Activated CD4-positive, CD25-positive, alpha-beta regulatory T cell treated with anti-CD3 and anti-CD28 coated beads, Interleukin-2, amount 50 U/mL, for 24 hours (primary cell): ENCODE measurements at places on chromosomes 6 and 20.

DNA sequence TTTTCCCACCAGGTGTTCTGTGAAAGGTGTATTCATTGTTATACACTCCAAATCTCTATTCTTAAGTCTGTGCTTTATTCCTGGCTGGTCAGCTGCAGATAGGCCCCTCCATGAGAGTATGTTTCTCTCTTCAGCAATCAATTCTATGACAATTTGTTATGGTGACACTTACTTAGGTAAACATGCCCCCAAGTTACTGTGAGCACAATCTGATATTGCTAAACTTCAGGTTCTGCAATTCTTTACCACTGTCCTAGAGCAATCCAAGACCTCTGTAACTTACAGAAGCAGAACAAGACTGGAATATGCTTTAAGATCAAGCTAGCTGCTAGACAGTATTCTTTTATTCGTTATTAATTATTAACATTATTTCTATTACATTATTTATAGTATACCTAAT is 391.9 kb downstream of the FRK start:
- ATAC-seq: no peak

DNA sequence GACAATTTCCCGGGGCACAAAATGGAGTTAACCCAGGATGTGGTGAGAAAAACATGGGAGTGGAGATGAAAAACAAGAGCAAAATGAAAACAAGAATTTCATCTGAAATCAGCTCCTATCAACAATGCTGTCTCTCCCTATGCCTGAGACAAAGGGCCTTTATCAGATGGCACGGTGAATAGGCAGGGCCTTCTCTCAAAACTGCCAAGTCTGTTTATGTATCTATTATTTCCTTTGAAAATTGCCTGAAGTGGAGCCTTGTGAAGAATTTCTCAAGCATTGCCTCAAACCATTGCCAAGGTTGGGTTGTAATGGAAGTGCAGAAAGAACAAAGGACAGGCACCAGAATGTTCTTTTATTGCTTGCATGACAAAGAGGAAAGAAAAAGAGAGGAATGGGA is 74.7 kb downstream of the BTBD3 start:
- ATAC-seq: no peak

- ATAC-seq: no peak
Measured at GRCh38 chr6:154738551-154738961, 5.3 kb downstream of the SCAF8 start.

DNA sequence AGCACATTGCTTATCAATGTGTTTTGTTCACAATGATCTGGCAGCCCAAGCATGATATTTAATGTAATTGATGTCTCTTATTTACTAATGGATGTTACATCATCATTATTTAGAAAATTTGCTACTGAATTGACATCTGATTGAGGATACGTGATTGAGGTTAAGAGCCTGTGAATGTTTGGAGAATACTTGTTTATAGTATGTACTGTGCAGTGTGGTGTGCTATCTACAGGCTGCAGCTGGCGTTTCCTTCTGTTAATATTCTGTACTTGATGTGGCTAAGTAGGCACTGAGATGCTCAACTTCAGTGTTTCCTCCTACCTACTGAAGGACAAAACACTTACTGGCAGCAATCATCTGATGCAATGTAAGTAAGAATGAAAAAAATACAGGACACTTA is 709.6 kb upstream of the FLRT3 start:
- ATAC-seq: no peak

- ATAC-seq: no peak
Measured at GRCh38 chr6:54716877-54717276, 129.7 kb upstream of the FAM83B start.

DNA sequence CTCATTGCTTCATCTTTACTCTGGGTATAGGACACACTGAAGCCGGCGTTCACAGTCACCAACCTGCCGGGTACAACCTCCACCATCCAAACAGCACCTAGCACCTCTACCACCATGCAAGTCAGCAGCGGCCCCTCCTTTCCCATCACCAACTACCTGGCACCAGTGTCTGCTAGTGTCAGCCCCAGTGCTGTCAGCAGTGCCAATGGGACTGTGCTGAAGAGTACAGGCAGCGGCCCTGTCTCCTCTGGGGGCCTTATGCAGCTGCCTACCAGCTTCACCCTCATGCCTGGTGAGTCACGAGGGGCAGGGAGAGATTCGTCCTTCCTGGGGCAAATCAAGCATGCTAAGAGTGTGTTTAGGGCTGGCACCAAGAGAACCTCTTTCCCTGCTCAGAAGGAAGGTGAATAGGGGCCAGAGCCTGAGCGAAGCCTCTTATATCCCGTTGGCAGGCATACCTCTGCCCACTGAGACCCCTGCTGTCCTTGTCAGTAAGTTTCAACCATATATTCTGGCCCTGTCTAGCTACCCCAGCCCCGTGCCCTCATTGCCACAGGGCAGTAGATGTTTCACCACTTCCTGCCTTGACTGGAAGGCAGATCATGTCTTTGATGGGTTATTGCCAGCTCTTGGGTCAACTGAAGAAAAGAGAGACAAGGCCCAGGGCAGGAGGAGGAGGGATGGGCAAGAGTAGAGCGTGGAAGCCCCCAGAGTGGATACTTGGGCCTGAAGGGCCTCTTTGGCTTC is 4.8 kb downstream of the SRF start:
- no peak for ATAC-seq

GRCh38 chr6:152353440-152353839 is 283.7 kb downstream of the SYNE1 start:
- ATAC-seq: no peak

DNA sequence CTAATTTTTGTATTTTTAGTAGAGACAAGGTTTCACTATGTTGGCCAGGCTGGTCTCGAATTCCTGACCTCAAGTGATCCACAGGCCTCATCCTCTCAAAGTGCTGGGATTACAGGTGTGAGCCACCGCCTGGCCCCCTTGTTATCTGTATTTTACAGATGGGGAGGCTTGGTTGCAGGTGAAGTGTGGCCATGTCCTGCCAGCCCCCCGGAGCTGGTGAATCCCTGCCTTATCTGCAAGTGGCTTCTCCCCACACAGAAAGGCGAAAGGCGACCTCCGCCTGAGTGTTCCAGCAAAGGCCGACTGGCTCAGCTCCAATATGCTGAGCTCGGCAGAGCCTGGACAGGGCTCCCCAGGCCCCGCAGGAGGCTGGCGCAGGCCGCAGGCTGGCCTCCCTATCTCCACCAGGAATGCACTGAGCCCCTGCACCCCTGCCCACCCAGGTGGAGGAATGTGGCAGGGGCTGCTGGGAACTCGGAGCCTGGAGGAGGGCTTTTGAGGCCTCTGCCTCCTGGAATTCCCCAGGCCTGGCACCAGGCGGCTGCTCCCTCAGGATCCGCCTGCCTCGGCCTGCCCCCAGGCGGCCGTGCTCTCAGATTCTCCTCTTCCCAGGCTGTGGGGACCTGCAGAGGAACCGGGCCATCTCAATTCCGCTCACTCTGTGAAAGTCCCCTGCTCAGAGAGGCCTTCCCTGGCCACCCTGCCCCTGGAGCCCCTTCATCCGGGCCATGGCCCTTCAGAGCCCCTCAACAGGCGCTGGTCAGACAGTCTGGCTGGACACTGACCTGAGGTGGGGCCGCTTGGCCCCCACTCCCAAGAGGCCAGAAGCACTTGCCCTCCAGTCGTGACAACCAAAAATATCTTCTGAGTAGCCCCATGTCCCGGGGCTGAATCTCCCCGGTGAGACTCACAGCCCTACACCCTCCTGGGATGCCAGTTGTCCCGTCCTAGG is 9.3 kb upstream of the LAMA5 start:
- no peak for ATAC-seq

DNA sequence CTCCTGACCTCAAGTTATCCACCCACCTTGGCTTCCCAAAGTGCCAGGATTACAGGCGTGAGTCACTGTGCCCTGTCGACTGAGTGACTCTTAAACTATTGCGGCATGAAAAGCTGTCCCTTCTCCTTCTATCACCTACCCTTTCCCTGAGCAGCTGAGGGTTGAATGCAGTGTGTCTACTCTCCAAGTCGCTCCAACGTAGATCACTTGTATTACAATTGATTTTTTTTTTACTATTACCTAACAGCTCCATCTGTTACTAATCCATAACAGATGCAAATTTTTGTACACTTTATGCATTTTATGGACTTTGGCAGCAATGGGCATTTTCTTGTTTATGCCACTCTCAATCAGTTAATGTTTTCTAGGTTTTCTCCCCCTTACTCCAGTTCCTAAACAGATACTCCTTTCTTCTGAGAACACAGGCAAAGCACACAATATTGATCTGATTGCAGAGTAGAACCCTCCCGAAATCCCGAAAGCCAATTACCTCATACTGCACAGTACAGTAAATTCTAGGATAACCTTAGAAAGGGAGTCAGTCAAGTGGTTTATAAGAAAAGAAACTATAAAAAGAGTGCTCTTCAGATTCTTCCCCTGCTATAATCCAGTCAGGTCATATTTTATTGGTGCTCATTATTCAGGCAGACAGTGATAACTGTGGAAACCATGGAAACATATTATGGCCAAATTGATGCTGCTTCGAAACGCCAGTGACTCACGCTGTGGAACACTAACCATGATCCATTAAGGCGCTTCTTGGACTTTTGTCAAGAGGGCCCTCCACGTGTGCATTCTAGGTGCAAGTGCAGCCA is 273.0 kb downstream of the ADGB start:
- no peak for ATAC-seq

- no peak for ATAC-seq
Measured at GRCh38 chr20:21944227-21944626, 238.8 kb downstream of the PAX1 start.

DNA sequence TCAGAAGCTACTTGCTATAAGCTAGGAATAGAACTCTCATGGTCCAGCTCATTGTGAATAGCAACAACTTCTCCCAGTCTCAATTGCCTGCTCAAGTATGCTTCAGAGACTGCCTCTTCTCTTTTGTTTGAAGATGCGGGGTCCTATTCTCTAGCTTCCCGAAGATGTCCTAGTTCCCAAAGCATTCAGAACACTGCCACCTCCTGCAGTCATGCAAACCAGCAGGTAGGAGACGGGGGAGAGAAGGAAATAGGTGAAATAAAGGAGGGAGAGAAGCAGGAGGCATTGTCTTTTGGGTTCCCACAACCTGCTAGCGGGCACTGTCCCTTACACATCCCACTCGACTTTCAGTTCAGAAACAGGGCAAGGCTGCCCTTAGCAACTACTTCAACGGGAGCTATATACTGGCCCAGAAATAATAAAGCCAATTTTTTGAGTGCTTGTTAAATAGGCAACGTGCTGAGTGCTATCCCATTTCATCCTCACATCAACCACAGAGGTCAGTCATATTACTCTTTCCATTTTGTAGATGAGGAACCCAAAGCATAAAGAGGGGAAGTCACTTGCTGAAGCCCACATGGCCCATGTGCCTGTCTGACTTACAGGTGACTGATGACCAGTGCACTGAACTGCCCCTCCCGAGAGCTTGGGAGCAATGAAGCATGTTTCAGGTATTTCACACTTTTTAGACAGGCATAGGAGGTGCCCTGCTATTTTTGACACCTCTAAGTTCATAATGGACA is 61.9 kb upstream of the ATXN1 start:
- ATAC-seq: no peak

GRCh38 chr6:87656857-87657256 is 45.2 kb downstream of the AKIRIN2 start:
- no peak for ATAC-seq

DNA sequence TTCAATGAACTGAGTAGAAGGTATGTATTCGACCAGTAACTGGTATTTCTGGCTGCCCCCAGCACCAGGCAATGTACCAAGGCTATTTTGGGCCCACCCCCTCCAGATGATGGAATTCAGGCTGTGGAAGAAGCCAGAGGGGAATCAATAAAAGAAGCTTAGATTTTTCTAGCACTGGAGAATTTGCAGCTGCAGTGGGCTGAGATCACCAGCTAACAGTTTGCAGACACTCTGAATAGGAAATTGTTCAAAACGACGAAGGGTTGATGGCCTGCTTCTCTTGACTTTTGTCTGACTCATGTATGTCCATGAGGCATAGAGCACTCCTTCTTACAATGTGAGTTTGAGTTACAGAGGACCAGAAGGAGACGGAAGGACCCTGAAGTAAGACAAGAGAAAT is 32.4 kb upstream of the FBXO9 start:
- ATAC-seq: no peak

- peak; percentile 58 for ATAC-seq
Measured at GRCh38 chr6:4790158-4790899, 14.1 kb downstream of the CDYL start.

DNA sequence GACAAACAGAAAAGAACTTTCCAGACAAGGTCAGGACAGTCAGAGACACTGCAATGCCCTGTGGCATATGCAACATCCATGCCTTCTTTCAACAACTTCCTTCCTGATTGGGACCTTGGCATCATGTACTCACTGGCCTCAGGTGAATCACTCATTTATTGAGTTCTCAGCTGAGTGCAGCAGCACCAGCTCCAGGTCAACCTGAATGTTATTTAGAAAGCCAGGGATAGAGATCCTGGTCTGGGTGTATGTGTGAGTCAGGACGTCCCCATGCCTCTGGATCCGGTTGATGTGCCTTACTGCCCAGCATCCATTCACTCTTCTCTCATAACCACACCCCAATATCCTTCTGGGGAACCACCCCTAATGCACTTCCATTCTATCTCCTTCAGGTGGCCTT is 54.4 kb downstream of the SNRNP48 start:
- ATAC-seq: no peak

DNA sequence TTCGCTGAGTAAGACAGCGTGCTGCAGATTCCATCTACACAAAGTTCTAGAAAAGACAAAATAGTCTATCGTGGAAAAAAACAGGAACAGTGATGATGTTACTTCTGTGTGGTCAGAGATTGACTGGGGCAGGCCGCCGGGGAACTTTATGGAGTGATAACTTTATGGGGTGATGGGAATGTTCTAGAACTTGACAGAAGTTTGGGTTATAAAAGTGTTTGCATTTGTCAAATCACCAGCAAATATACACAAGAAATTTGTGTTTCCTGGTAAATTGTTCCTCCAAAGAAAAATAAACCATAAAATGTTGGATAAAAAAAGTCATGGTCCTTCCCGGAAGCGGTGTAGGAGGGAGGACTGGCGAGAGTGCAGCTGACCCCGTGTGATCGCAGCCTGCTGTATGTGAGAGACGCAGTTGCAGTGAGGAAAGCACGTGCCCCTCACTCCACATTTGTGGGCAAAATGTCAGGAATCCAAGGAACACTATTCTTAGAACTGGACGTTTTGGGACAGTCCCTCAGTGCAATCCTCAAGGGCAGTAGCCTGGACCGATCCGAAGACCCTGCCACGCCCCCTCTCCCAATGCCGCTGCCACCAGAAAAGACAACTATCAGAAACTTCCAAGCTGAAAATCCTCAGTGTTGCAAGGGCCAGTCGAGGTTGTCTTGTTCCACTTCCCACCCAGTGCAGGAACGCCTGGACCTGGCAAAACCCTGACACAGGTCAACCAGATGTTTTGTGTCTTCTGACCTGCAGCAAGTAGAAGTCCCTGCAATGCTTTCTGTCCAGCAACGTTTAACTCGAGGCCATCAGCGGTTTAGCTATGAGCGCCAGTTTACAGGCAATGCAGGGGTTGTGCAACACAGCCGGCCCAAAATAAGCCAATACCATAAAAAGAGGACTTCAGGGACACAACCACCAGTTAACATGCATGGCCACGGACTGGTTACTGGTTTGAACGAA is 80.5 kb upstream of the QKI start:
- no peak for ATAC-seq

GRCh38 chr6:132643547-132643946 is 15.4 kb downstream of the TAAR1 start:
- ATAC-seq: no peak

GRCh38 chr6:92945799-92946198 is 473.6 kb downstream of the EPHA7 start:
- no peak for ATAC-seq

- ATAC-seq: peak; percentile 89
Measured at GRCh38 chr6:17580518-17581048, 19.5 kb upstream of the FAM8A1 start.
